ENCODE measurements at places on chromosomes 2 and 18. TPM values are rescaled to one million over a fixed set of nuclear protein-coding genes. Genes with fewer than 3 reads are reported as not detected.
A peak's percentile ranks its signal among the peaks of the same experiment; 100 is the strongest.

DNA sequence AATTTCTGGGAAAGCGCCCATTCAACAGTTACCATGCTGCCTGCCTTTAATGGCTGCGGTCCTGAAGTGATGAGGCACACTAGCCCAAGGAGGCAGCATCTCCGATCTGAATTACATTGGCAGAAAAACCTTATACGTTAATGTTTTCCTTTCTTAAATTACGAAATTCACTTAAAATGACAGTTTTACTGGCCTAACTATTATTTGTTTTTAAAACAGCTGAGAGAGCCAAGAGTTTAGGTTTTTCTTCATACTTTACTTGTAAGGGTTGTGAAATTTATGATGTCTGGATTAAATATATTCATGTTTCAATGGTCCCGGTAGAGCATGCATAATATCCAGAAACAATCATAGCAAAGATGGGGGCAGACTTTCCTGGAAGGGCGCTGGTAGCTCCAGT, 115.2 kb upstream of the REV1 start:
- H3K27ac ChIP-seq = peak overlapping the region; percentile 50

GRCh38 chr2:203610558-203610957, 75.5 kb upstream of the RAPH1 start:
- H3K27me3 ChIP-seq = no peaks in the 10 kb centered on the region
- H3K36me3 ChIP-seq = no peaks in the 10 kb centered on the region
- H3K27ac ChIP-seq = no peak overlapping the region
- no peak for DNase-seq
- H3K4me3 ChIP-seq = no peak overlapping the region
- no peaks in the 10 kb centered on the region for H3K4me1 ChIP-seq

GRCh38 chr2:42345986-42346385, 15.0 kb downstream of the COX7A2L start:
- no peak overlapping the region for H3K27ac ChIP-seq
- no peaks in the 10 kb centered on the region for H3K27me3 ChIP-seq
- no peak overlapping the region for H3K4me3 ChIP-seq

Gene ACKR3
- 61.5 TPM for total RNA-seq

Gene LIMS3
- total RNA-seq = not detected

Data from uterus (tissue), 4 donors.